ENCODE measurements at places on chromosomes 11 and 22.

- DNase-seq = no peak
Measured at GRCh38 chr11:64854534-64855502, 10.4 kb upstream of the CDC42BPG start.

DNA sequence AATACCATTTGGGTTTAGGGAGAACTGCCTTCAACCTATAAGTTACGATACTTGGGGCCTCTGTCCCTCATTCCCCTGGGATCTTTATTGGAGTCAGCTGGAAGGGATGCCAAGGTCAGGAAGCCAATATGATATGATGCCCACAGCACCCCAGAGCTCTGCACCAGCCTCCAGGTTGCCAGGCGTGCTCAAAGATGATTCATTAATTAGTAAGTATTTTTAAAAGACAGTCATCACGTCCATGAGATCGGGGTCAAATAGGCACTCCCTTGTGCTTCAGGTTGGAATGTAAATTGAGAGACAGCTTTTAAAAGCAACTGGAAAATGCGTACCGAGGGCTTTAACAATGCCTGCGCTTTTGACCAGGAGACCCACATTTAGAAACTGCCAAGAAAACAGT, 57.0 kb upstream of the CD5 start:
- DNase-seq = no peak

DNA sequence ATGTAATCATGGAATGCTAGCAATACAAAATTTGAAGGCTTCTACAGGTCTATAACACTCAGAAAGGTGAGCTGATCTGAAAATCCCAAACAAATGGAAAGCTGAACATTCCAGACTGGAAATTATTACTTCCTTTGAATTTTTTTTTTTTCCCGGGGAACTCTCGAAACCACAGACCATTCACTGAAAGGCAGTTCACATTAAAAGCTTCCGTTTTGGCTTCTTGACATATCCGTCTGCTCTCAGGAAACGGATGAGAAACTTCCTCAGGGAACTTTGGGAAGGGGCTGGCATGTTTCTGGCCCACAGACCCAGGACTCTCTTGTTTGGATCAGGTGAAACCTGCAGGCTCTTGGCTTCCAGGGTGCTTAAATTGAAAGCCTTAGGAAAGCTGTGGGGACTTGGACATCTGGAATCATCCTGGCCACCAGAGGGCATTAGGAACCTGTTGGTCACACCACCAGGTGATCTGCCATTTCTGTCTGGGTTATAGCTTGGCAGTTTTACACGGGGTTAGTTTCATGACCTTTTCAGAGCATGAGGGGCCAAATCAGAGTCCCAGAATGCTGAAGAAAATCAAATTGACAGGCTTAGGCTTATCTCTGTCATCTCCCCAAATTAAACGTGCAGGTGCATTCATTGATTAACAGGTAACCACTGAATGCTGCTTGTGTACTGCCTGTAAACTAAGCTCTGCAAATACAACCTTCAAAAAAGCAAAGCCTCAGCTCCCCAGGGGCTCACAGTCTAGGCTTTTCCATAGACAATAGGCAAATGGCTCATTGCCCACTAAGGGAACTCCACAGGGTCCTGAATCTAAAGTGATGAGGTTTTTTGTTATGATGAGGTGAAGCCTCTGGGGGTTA, 22.7 kb upstream of the GRAMD1B start:
- peak; percentile 45 for DNase-seq

GRCh38 chr11:47499161-47499560, 50.2 kb upstream of the RAPSN start:
- DNase-seq = no peak

GRCh38 chr11:104637662-104638170, 260.5 kb downstream of the CASP12 start:
- no peak for DNase-seq

DNA sequence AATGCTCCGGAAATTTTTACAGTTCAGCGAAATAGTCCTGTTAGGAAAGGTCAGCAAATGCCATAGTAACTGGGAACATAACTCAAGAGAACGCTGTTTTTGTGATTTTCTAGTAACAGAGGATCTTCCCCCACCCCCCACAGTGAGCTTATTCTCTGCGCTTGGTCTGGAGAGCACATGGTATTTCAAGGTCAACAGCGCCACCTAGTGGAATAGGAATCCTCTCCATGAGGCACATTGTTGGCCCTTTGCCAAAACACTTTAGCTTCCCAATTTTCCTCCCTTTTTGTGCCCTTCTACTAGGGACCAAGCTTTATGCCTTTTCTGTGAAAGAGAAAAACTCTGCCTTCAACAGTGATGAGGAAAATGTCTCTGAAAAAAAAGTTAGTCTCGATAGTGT, 13.2 kb upstream of the OR4C12 start:
- DNase-seq = no peak

- no peak for DNase-seq
Measured at GRCh38 chr11:88193278-88193677, 18.0 kb upstream of the RAB38 start.

DNA sequence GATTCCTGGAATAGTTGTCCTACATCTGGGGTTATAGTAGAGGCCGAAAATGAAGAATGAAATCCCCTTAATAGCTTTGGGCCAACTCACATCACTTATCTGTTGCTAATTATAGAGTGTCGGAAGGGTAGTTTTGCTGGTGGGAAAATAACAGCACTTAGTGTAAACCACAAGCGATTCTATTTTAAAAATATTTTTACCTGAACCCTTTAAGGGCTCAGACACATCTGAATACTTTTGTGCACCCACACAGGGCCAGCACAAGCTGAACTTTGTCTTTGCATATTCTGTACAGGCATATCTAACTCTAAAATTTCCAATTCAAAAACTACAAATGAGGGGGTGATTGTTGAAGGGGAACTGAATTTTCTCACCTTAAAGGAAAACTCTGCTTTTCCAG, 27.6 kb downstream of the SLC6A5 start:
- no peak for DNase-seq
